GM04504 (cell line): ENCODE measurements at places on chromosomes 12 and 14.

GRCh38 chr12:81949416-81949815, 190.3 kb upstream of the PPFIA2 start:
- no peak for DNase-seq

DNA sequence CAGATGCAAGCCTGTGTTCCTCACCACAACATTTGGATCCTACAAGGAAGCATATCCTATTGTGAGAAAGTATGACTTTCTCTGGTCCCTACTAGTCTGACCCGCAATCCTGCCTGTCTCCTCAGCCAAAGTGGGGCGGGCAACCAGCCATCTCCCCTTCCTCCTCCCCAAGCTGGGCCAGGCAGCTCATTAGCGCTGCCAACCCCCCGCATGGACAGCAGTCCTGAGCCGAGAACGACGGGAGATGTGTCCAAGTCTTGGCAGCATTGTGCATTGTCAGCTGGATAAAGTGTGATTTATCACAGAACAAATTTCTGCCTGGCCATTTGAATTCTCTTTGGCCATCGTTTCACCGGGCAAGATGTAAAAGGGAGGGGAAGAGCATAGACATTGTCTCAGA, 139.4 kb downstream of the SLC15A4 start:
- DNase-seq: no peak

GRCh38 chr12:65252515-65252914, 26.0 kb upstream of the MSRB3 start:
- no peak for DNase-seq

- DNase-seq: no peak
Observed at GRCh38 chr12:108193917-108194316, 64.8 kb downstream of the WSCD2 start.

DNA sequence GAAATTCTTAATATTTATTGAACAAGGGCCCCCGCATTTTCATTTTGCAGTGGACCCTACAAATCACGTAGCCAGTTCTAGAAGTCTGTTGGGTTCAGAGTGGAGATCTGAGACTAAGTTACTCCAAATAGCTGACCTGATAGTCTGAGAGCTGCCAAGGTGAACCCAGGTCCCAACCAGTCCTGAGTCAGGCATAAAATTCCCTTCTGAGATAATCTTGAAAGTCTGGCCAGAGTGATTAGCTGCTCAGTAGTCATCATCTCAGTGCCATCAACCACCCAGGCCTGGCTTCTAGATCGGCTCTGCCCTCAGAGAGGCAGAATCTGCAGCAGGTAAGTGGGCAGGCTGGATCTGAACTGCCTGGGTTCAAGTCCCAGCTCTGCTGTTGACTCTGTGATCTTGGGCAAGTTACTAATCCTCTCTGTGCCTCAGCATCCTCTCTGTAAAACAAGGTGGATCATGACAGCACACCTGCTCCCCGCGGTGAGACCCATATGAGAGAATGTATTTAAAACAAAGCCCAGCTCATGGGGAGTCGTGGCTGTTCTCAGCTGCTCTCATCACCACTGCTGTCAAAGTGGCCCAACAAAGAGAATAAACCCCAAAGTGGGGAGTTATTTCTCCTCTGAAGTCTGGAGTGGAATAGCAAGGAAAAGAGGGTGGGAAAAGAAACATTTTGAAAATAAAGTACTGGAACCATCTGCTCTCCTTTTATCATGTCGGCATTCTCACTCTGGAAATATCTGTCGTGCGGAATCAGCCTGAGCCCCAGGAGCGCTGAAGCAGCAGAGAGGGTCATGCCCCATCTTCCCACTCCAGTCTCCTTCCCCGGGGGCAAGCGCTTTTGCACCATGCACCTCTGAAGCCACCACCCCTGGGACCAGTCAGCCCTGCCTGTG, 193.3 kb downstream of the DPF3 start:
- DNase-seq: no peak
